Naive thymus-derived CD4-positive, alpha-beta T cell (primary cell): ENCODE measurements at places on chromosomes 2 and 18.
A peak's percentile ranks its signal among the peaks of the same experiment; 100 is the strongest.

DNA sequence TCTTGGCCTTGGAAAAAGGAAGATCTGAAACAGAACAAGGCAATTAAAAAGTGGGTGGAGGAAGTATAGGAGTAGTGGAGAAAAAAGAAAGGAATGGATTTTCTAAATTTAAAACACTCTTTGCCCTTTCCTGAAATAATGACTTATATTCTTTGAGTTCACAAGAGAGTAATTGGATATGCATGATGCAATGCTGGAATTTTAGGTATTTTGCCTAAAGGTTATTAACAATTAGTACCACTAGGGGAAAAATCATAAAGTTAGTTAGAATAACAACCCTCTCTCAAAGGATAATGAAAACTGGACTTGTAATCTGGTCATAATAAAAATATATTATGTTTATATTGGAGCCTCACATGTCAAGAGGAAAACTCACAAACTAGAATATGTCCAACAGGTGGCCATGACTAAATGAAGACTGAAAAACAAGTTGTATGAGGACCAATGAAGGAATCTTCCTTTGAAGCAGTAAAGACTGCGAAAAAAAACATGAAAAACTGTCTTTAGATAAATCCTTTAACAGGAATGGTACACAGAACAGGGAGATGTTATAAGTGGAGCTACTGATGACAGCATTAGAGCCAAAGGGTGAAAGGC is 281.8 kb downstream of the NCKAP5 start:
- no peak for DNase-seq
- H3K27ac ChIP-seq, result no peak overlapping the region
- H3K4me1 ChIP-seq, result no peaks in the 10 kb centered on the region
- H3K36me3 ChIP-seq, result no peaks in the 10 kb centered on the region
- no peak overlapping the region for H3K4me3 ChIP-seq

DNA sequence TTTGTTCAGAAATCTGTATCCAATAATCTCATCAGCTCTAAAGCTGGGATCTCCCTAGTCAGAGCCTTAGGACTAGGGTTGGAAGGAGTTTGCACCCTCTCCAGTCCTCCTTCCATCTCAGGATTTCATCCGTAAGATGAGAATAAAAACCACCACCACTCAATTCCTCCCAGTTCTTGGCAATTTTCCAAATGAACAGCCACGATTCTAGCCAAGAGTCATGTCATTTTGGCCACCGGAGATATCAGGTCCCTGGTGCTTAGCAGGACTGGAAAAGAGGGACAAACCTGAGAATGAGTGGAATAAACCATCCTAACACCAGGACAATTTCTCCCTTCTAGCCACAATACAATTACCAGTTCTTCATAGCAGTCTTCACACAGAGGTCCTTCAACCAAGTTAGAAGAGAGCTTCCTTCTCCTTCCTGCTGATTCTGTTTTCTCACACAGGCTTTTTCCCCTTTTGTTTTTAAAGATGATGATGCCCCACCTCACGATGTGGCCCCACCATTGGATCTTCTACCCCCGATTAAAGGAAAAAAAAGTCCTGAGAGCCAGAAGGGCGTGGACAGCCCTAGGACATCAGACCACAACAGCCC is 36.2 kb downstream of the KIAA2012 start:
- no peaks in the 10 kb centered on the region for H3K36me3 ChIP-seq
- no peak overlapping the region for H3K27ac ChIP-seq
- H3K4me1 ChIP-seq, result no peaks in the 10 kb centered on the region
- H3K27me3 ChIP-seq, result no peaks in the 10 kb centered on the region

- no peaks in the 10 kb centered on the region for H3K27me3 ChIP-seq
- H3K4me1 ChIP-seq, result peaks cover 5% of the 10 kb centered on the region
- no peaks in the 10 kb centered on the region for H3K36me3 ChIP-seq
- H3K4me3 ChIP-seq, result no peak overlapping the region
- no peak overlapping the region for H3K27ac ChIP-seq
Observed at GRCh38 chr2:101653469-101653868, 44.0 kb upstream of the MAP4K4 start.

DNA sequence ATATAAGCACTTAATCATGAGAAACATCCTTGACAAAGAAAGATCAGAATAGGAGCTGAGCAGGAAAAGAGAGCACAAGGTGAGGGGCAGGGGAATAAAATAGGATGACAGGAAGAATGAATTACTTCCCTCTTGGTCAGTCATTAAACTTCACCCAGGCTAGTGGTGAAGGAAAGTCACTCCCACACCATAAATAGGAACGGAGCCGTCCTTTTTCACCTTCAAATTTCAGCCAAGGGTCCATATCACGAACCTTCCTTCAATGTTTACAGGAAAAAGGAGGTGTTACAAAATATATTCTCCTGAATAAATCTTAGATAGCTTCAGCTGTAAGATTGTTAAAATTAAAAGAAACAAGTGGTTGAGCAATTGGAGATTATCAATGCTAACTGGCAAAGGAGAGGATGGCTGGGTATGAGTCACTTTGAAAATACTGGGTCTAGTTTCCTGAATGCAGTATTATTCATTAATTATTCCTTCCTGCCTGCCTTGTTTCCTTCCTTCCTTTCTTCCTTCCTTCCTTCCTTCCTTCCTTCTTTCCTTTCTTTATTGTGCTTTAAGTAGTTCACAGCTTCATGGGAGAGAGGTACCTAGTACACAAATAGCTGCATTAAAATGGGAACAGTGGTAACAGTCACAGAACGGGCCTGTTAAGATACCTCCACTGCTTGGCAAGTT is 292.3 kb upstream of the ID2 start:
- no peaks in the 10 kb centered on the region for H3K27me3 ChIP-seq
- H3K4me3 ChIP-seq, result no peak overlapping the region
- H3K36me3 ChIP-seq, result no peaks in the 10 kb centered on the region
- no peak for DNase-seq

GRCh38 chr18:74942319-74942910 is 266.5 kb downstream of the PTGR3 start:
- peak overlapping the region; percentile 31 for H3K27ac ChIP-seq
- no peak overlapping the region for H3K4me3 ChIP-seq
- DNase-seq, result no peak
- no peaks in the 10 kb centered on the region for H3K4me1 ChIP-seq

GRCh38 chr2:207362716-207363115 is 167.0 kb upstream of the CREB1 start:
- DNase-seq, result no peak
- no peaks in the 10 kb centered on the region for H3K27me3 ChIP-seq
- no peak overlapping the region for H3K4me3 ChIP-seq
- no peaks in the 10 kb centered on the region for H3K36me3 ChIP-seq
- no peaks in the 10 kb centered on the region for H3K4me1 ChIP-seq
- H3K27ac ChIP-seq, result no peak overlapping the region

GRCh38 chr2:37792366-37792765 is 120.9 kb upstream of the CDC42EP3 start:
- no peaks in the 10 kb centered on the region for H3K36me3 ChIP-seq
- H3K27ac ChIP-seq, result no peak overlapping the region
- H3K4me1 ChIP-seq, result no peaks in the 10 kb centered on the region
